ENCODE measurements at places on chromosomes 3 and 15.

- no peak for DNase-seq
These were observed 631.3 kb downstream of the NSUN3 start for GRCh38 chr3:94693997-94694640.

DNA sequence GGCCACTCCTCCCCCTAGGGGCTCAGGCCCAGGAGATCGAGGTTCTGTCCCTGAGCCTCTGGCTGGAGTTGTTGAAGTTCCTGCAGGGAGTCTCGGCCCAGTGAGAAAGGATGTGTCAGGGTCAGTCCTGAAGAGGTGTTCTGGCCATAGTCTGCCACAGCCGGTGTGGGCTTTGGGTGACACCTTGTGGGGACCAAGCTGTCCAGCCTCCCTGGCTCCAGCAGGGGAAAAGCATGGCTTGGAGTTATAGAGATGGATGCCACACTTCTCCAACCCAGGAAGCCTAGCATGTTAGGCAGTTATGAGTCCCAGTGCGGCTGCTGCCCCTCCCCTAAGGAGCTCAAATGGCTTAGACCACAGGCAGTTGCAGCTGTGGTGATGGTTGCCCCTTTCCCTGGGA lies 945.6 kb upstream of the GBE1 start:
- DNase-seq: no peak

- no peak for DNase-seq
These were observed 457.9 kb upstream of the ALCAM start for GRCh38 chr3:104908761-104909160.

DNA sequence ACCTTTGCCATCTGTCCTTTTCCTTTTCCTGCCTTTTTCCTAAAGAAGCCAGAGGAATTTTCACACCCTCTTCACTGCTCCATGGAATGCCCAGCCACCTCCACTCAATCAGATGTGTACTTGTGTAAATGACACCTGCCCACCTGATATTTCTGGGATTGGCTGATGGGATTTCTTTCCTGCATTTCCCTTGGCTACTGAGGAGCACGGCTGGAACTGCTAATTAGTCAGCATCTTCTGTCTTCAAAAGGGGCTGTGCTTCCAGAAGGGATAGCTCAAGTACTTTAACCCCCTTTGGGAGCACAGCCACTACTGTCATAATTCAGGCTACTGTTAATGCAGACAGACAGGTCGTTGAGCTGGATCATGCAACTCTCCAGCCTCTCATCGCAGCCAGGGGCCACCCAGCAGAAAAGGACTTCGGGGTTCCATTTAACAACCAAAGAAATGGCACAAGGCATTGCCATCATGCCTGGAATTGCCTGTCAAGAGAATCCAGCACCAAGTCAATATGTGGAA lies 38.6 kb downstream of the MGLL start:
- no peak for DNase-seq

- DNase-seq: no peak
These were observed 8.5 kb downstream of the TNK2 start for GRCh38 chr3:195899701-195900435.

- no peak for DNase-seq
These were observed 80.2 kb downstream of the LPP start for GRCh38 chr3:188234132-188234531.

DNA sequence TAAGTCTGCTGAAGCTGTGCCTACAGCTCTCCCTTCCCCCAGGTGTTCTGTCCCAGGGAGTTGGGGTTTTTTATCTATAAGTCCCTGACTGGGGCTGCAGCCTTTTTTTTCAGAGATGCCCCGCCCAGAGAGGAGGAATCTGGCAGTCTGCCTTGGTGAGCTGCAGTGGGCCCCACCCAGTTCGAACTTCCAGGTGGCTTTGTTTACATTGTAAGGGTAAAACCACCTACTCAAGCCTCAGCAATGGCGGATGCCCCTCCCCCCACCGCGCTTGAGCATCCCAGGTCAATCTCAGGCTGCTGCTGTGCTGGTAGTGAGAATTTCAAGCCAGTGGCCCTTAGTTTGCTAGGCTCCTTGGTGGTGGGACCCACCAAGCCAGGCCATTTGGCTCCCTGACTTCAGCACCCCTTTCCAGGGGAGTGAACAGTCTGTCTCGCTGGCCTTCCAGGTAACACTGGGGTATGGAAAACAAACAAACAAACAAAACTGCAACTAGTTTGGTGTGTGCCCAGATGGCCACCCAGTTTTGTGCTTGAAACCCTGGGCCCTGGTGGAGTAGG lies 189.4 kb downstream of the MFSD1 start:
- DNase-seq: no peak

DNA sequence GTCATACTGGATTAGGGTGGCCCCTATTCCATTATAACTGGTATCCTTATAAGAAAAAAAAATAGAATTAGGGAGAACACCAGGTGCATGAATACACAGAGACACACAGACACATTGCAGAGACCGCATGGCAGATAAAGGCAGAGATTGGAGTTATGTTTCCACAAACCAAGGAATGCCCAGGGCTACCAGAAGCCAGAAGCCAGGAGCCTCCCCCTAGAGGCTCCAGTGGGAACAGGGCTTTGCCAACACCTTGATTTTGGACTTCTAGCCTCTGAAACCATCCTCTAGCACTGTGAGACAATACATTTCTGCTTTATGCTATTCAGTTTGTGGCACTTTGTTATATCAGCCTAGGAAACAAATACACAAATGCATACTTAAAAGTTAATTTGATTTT lies 10.4 kb downstream of the GOLM2 start:
- DNase-seq: no peak

GRCh38 chr15:51310064-51310463 lies 28.3 kb downstream of the CYP19A1 start:
- no peak for DNase-seq

DNA sequence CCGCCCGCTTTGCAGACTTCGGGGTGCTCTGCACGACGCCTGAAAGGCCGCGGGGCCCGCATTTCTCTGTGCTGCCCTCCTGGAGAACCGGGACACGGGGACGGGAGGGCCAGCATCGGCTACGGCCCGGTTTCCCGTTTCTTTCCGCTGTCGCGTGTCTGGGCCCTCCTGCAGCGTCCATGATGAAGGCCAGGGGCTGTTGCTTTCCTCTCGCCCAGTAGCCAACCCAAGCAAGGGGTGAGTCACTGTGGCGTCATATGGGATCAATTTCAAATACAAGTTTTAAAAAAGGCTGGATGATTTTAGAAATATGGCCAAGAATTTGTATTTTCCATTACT lies 435 bp downstream of the SLC35G2 start:
- DNase-seq: no peak

- no peak for DNase-seq
These were observed 64.3 kb downstream of the RYK start for GRCh38 chr3:134186391-134186790.

GRCh38 chr3:50364573-50365079 lies 5.3 kb upstream of the TMEM115 start:
- no peak for DNase-seq

GRCh38 chr15:77659350-77660321 lies 26.9 kb upstream of the LINGO1 start:
- no peak for DNase-seq

GRCh38 chr3:31106204-31106603 lies 211.7 kb upstream of the GADL1 start:
- no peak for DNase-seq

DNA sequence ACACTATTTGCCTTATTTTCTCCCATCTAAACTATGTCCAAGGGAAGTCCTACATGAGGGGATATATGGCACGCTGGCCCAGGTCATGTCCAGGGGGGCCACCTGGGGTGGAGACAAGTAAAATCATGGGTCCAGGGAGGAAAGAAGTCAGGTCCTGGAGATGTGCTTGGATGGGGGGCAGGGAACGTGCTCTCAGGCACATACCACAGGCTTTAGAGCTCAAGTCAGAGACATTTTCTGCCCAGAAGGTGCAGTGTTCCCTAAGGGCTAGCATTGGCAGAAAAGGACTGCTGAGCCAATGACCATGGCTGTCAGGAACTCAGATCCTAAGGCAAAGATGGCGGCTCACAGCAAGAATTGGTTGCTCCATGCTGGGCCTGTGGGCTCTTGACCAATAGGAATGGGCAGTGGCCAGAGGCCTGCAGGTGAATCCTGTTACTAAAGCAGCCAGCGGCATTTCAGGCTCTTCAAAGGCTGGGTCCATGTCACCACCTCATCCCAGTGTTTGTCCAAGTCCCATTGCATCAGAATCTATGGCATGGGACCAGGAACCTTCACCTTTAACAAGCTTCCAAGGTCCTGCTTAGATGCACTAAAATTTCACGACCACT lies 175.0 kb downstream of the RPLP1 start:
- DNase-seq: no peak

- no peak for DNase-seq
These were observed 19.4 kb downstream of the CDV3 start for GRCh38 chr3:133592843-133593242.

- DNase-seq: no peak
These were observed 52.7 kb downstream of the SNTN start for GRCh38 chr3:63705092-63705645.

- DNase-seq: no peak
These were observed 324.1 kb upstream of the ICE2 start for GRCh38 chr15:60803059-60803458.

DNA sequence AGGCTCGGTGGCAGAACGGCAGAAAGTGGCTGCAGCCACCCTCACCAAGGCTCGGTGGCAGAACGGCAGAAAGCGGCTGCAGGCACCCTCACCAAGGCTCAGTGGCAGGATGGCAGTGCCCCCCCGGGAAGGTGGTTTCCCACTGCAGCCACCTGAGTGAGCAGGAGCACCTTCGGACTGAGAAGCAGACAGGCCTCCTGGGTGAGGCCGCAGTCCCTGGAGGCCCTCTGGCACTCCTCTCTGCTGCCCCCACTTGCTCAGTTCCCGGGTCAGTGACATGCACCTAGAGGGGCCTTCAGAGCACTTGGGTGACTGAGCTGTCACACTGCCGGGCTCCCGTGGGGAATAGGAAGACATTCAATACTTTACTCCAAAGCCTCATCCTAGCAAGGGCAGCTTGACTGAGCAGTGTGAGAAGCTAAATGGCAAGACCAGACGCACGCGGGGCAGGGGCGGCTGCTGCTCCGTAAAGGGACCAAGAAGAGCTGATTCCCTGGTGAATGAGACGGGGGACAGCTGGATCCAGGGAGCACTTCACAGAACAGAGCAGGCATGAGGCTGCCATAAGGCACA lies 62.7 kb downstream of the PCSK6 start:
- DNase-seq: no peak

GRCh38 chr3:123283657-123284398 lies 82.1 kb downstream of the SEC22A start:
- no peak for DNase-seq

DNA sequence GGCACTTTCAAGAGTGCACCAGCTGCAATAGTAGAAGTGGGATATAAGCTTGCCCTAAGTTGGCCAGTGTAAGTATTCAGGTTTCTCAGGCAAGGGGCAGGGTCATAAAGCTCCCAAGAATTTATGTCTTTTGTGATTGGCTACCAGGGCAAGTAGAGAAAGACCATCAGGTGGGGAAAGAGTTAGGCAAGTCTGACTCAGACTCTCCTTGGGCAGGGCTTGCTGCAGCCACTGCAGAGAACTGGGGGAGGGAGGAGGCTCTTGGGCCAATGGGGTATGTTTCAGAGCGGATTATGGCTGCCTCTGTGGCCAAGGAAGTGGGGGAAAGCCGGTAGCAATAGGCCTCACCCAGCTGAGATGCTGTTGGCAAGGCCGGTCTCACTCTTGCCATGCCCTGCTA lies 44.6 kb upstream of the SLC25A36 start:
- no peak for DNase-seq

GRCh38 chr3:177050501-177051237 lies 146.6 kb downstream of the TBL1XR1 start:
- no peak for DNase-seq

GRCh38 chr3:53944028-53944427 lies 52.4 kb upstream of the SELENOK start:
- no peak for DNase-seq

DNA sequence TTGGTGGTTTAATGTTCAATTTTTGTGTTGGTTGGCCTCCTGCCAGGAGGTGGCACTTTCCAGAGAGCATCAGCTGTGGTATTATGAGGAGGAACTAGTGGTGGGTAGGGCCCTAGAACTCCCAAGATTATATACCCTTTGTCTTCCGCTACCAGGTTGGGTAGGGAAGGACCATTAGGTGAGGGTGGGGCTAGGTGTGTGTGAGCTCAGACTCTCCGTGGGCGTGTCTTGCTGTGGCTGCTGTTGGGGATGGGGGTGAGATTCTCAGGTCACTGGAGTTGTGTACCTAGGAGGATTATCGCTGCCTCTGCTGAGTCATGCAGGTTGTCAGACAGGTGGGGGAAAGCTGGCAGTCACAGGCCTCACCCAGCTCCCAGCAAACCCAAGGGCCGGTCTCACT lies 187.1 kb downstream of the DPH6 start:
- no peak for DNase-seq
